ENCODE measurements at places on chromosomes 2 and 18. TPM values are rescaled to one million over a fixed set of nuclear protein-coding genes. Genes with fewer than 3 reads are reported as not detected.
A peak's percentile ranks its signal among the peaks of the same experiment; 100 is the strongest.

Gene LRATD1
- not detected for total RNA-seq

Gene CYB5A
- total RNA-seq: 31.0 TPM

- no peaks in the 10 kb centered on the region for H3K36me3 ChIP-seq
- H3K4me3 ChIP-seq: no peak overlapping the region
- DNase-seq: no peak
- H3K27me3 ChIP-seq: no peaks in the 10 kb centered on the region
- H3K27ac ChIP-seq: no peak overlapping the region
- H3K4me1 ChIP-seq: no peaks in the 10 kb centered on the region
Observed at GRCh38 chr2:150012986-150013385, 425.4 kb upstream of the MMADHC start.

- H3K4me3 ChIP-seq: no peak overlapping the region
- DNase-seq: no peak
- H3K36me3 ChIP-seq: peaks cover 4% of the 10 kb centered on the region
- H3K27me3 ChIP-seq: peaks cover 2% of the 10 kb centered on the region
Observed at GRCh38 chr2:46045888-46046287, 251.3 kb upstream of the EPAS1 start.

- no peak overlapping the region for H3K27ac ChIP-seq
- H3K36me3 ChIP-seq: peaks cover 8% of the 10 kb centered on the region
- H3K4me3 ChIP-seq: no peak overlapping the region
- no peak for DNase-seq
- H3K27me3 ChIP-seq: no peaks in the 10 kb centered on the region
Observed at GRCh38 chr2:10668402-10669012, 21.3 kb downstream of the NOL10 start.

DNA sequence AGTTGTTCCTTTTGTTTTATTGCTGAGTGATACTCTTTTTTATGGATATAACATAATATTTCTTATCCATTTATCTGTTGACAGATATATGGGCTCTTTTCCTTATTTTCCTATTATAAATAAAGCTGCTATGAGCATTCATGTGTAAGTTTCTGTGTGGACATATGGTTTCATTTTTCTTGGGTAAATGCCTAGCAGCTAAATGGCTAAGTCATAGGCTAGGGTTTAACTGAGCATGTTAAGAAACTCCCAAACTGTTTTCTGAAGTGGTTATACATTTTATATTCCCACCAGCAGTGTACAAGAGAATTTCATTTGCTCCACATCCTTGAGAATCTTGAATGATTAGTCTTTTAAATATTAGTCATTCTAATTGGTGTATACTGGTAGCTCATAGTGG is 786.6 kb upstream of the CDH2 start:
- H3K4me3 ChIP-seq: no peak overlapping the region
- no peaks in the 10 kb centered on the region for H3K27me3 ChIP-seq
- no peaks in the 10 kb centered on the region for H3K4me1 ChIP-seq

GRCh38 chr2:222193328-222193983 is 105.3 kb downstream of the PAX3 start:
- no peaks in the 10 kb centered on the region for H3K36me3 ChIP-seq
- H3K4me1 ChIP-seq: no peaks in the 10 kb centered on the region
- no peak for DNase-seq
- H3K27me3 ChIP-seq: no peaks in the 10 kb centered on the region
- no peak overlapping the region for H3K27ac ChIP-seq
- H3K4me3 ChIP-seq: no peak overlapping the region

GRCh38 chr2:157439824-157440186 is 4.1 kb downstream of the CYTIP start:
- H3K4me3 ChIP-seq: peak overlapping the region; percentile 90
- no peaks in the 10 kb centered on the region for H3K27me3 ChIP-seq
- DNase-seq: no peak

- no peak overlapping the region for H3K27ac ChIP-seq
- H3K4me1 ChIP-seq: no peaks in the 10 kb centered on the region
- no peak overlapping the region for H3K4me3 ChIP-seq
- no peaks in the 10 kb centered on the region for H3K27me3 ChIP-seq
- no peak for DNase-seq
Observed at GRCh38 chr18:53745224-53745967, 479.1 kb downstream of the MBD2 start.

DNA sequence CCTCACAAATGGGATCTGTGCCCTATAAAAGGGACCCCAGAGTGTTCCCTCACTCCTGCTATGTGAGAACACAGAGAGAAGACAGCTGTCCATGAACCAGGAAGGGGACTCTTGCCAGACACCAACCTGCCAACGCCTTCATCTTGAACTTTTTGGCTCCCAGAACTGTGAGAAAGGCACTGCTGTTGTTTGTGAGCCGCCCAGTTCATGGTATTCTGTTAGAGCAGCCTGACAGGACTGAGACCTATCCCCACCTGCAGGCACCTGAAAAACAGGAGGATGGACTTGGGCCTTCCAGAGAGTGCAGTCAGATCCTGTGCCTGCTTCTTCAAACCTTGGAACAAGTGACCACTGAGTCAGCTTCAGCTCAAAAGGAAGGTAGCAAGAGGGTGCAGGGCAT is 51.4 kb downstream of the CRACDL start:
- no peak for DNase-seq
- H3K27me3 ChIP-seq: peaks cover 19% of the 10 kb centered on the region
- H3K4me1 ChIP-seq: no peaks in the 10 kb centered on the region
- H3K27ac ChIP-seq: no peak overlapping the region
- H3K4me3 ChIP-seq: no peak overlapping the region
- H3K36me3 ChIP-seq: peaks cover 2% of the 10 kb centered on the region

Data from activated naive CD8-positive, alpha-beta T cell treated with anti-CD3 and anti-CD28 coated beads, Interleukin-2, amount 10 ng/mL, durations not matched to agents 7 days and 5 days (primary cell).